Fibroblast of lung (primary cell): ENCODE measurements at places on chromosomes 2 and 18. TPM values are rescaled to one million over a fixed set of nuclear protein-coding genes. Genes with fewer than 3 reads are reported as not detected.

SLC14A1 gene
- 2.3 and 31.0 TPM in 2 replicates for total RNA-seq

SERPINB10 gene
- not detected in 2 replicates for total RNA-seq

PSMA8 gene
- not detected in 2 replicates for total RNA-seq

TRIB2 gene
- 31.0 and 38.5 TPM in 2 replicates for total RNA-seq

PTGR3 gene
- total RNA-seq: 5.6 and 6.8 TPM in 2 replicates

FER1L5 gene
- 0.50 and 0.51 TPM in 2 replicates for total RNA-seq

IWS1 gene
- total RNA-seq: 34.7 and 44.1 TPM in 2 replicates

AQP12B gene
- total RNA-seq: not detected in 2 replicates

SP9 gene
- total RNA-seq: not detected in 2 replicates

DNAH6 gene
- total RNA-seq: under 0.01 TPM in 2 replicates

POTEC gene
- not detected in 2 replicates for total RNA-seq

DSG2 gene
- total RNA-seq: 0.33 and 1.0 TPM in 2 replicates

CPO gene
- total RNA-seq: under 0.01 TPM in 1 of 2 replicates, not detected in the other

ESPNL gene
- 1.3 and 2.8 TPM in 2 replicates for total RNA-seq

GALNT13 gene
- 0.17 and 0.26 TPM in 2 replicates for total RNA-seq

DPYSL5 gene
- total RNA-seq: not detected in 2 replicates

SYT4 gene
- not detected in 2 replicates for total RNA-seq

TEX44 gene
- not detected in 2 replicates for total RNA-seq

FN1 gene
- total RNA-seq: 3,444 and 5,906 TPM in 2 replicates
